ENCODE measurements at places on chromosomes 16 and 17.

DNA sequence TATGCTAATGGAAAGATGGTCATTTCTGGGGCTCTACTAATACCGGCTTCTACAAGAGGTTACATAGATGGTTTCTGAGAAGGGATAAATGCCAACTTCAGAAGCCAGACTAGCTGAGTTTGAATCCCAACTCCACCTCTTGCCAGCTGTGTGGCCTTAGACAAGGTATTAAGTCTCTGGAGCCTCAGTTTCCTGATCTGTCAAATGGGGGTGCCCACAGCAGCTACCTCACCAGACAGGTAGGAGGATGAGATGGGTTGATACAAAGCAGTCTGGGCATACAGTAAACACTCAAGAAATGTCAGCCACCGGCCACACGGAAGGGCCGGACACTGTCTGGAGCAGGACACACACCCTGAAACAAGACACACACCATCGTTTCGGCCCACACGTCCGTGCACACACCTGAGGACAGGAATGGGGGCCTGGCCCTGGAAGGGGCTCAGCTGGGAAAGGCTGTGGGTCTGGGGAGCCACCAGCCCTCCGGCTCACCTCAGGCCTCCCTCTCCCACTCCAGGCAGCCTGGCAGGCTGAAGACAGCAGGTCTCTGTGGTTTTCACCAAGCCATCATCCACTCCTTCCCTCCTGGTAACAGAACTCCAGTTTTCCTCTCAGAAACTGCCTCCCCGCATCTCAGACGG, 5.5 kb downstream of the KNOP1 start:
- DNase-seq: no peak

GRCh38 chr16:914440-914839, 56.3 kb downstream of the LMF1 start:
- no peak for DNase-seq

DNA sequence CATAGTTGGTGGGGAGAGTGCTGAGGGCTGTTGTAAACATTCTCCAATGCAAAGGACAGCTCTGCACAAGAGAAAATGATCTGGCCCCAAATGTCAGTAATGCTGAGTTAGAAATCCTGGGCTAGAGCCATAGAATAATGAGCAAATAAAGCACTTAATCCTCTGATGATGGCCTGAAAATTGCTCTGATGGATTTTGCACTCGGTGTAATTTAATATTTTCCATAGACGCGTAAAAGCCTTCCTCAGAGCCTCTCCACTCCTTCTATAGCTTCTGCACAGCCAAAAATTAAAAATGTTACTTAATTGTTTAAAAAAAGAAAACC, 23.7 kb downstream of the FAM20A start:
- DNase-seq: no peak

- DNase-seq: no peak
Observed at GRCh38 chr17:81057079-81057730, 22.3 kb downstream of the BAIAP2 start.
